ENCODE measurements at places on chromosomes 1 and 21. TPM values are rescaled to one million over a fixed set of nuclear protein-coding genes. Genes with fewer than 3 reads are reported as not detected.

The RAB4A gene
- polyA plus RNA-seq: 52.1 TPM

The G0S2 gene
- 3.8 TPM for polyA plus RNA-seq

The NBPF10 gene
- polyA plus RNA-seq: 1.3 TPM

The RCSD1 gene
- polyA plus RNA-seq: 52.9 TPM

The TSSK3 gene
- 2.9 TPM for polyA plus RNA-seq

The RIT1 gene
- 25.9 TPM for polyA plus RNA-seq

The ALX3 gene
- polyA plus RNA-seq: not detected

The FAM72B gene
- 3.5 TPM for polyA plus RNA-seq

The CENPF gene
- 27.5 TPM for polyA plus RNA-seq

The NGF gene
- polyA plus RNA-seq: 1.9 TPM

The VWA5B1 gene
- polyA plus RNA-seq: 0.13 TPM

The ASPM gene
- 8.7 TPM for polyA plus RNA-seq

The LCA5L gene
- polyA plus RNA-seq: 1.3 TPM

The SELL gene
- polyA plus RNA-seq: 1.6 TPM

The SLC1A7 gene
- 0.24 TPM for polyA plus RNA-seq

The FOXD2 gene
- polyA plus RNA-seq: 0.20 TPM

The CELF3 gene
- 1.2 TPM for polyA plus RNA-seq

The HUNK gene
- 5.0 TPM for polyA plus RNA-seq

The SLC50A1 gene
- polyA plus RNA-seq: 18.6 TPM

The EDN2 gene
- 0.25 TPM for polyA plus RNA-seq

The NBPF15 gene
- 45.1 TPM for polyA plus RNA-seq

The SPRR2B gene
- not detected for polyA plus RNA-seq

The MCOLN2 gene
- polyA plus RNA-seq: 0.16 TPM

The OR2T29 gene
- polyA plus RNA-seq: not detected

The LHX4 gene
- 1.4 TPM for polyA plus RNA-seq

The NTRK1 gene
- 0.37 TPM for polyA plus RNA-seq

The GLIS1 gene
- 0.06 TPM for polyA plus RNA-seq

The UTS2 gene
- polyA plus RNA-seq: not detected

The RNU1-1 gene
- polyA plus RNA-seq: not detected

The PRMT2 gene
- polyA plus RNA-seq: 116 TPM

The DYRK1A gene
- polyA plus RNA-seq: 52.4 TPM

The MARK1 gene
- polyA plus RNA-seq: 10.2 TPM

The TRPM2 gene
- polyA plus RNA-seq: 1.5 TPM

The CNTN2 gene
- polyA plus RNA-seq: 0.39 TPM

The PGBD5 gene
- 13.5 TPM for polyA plus RNA-seq

The HENMT1 gene
- polyA plus RNA-seq: 21.4 TPM

The S1PR1 gene
- polyA plus RNA-seq: 9.5 TPM

The ORC1 gene
- 2.3 TPM for polyA plus RNA-seq

The GJC2 gene
- polyA plus RNA-seq: 0.48 TPM

The TEDDM1 gene
- polyA plus RNA-seq: 0.11 TPM

The AMY1C gene
- not detected for polyA plus RNA-seq

The GPR25 gene
- not detected for polyA plus RNA-seq

The LMNA gene
- polyA plus RNA-seq: 298 TPM

The EFCAB14 gene
- 87.7 TPM for polyA plus RNA-seq

The TLCD4 gene
- polyA plus RNA-seq: 12.7 TPM

The GJA9 gene
- 0.33 TPM for polyA plus RNA-seq

The LCE3E gene
- polyA plus RNA-seq: not detected

The DYNLT4 gene
- polyA plus RNA-seq: 0.24 TPM

The PROK1 gene
- not detected for polyA plus RNA-seq

The ARHGAP30 gene
- 2.4 TPM for polyA plus RNA-seq

Data from forelimb muscle (tissue), 1 donor.